ENCODE measurements at places on chromosomes 16 and 17. TPM values are rescaled to one million over a fixed set of nuclear protein-coding genes. Genes with fewer than 3 reads are reported as not detected.
A peak's percentile ranks its signal among the peaks of the same experiment; 100 is the strongest.

DNA sequence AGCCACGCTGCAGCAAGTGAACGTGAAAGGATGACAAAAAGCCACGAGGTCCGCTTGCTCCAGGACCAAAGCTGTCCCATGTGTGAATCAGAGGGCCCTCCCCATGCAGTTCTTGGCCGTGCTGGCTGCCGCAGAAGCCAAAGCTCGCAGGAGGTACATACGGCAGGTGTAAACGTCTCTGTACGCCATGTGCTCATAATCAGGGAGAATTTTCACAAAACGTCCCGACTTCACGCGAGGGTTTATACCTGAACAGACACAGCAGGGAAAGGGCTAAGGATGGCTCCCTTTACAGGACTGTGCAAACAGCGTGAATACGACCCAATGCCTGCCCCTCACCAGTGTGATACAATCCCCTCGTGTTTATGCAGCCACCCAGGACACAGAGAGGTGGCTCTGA is 25.3 kb downstream of the FBXO31 start:
- H3K4me3 ChIP-seq, result no peak overlapping the region
- peaks cover 24% of the 10 kb centered on the region for H3K36me3 ChIP-seq
- no peak for DNase-seq
- no peaks in the 10 kb centered on the region for H3K4me1 ChIP-seq
- no peak overlapping the region for H3K27ac ChIP-seq

DNA sequence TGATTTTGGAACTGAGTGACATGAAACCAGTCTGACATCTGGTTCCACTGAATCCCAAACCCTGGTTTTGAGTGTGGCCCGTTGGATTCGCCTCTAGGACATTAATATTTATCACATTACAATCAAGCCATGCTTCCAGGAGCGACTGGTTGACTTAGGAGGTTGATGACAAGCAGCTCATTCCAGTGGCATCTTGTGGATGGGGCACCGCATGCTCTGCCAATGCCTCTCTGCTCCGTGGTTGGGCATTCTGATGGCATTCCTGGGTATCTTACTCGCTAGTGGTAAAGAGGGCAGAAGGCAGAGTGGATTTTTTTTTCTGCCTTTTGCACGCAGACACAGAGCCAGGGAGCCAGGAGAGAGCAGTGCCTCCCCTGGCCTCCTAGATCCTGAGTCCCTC is 31.4 kb downstream of the CACNG4 start:
- H3K27me3 ChIP-seq, result no peaks in the 10 kb centered on the region
- H3K36me3 ChIP-seq, result no peaks in the 10 kb centered on the region
- no peak overlapping the region for H3K4me3 ChIP-seq
- DNase-seq, result no peak
- H3K4me1 ChIP-seq, result no peaks in the 10 kb centered on the region

The RNF166 gene
- total RNA-seq, result 21.4 TPM

The CDK10 gene
- 17.8 TPM for total RNA-seq

The TCAP gene
- total RNA-seq, result not detected

DNA sequence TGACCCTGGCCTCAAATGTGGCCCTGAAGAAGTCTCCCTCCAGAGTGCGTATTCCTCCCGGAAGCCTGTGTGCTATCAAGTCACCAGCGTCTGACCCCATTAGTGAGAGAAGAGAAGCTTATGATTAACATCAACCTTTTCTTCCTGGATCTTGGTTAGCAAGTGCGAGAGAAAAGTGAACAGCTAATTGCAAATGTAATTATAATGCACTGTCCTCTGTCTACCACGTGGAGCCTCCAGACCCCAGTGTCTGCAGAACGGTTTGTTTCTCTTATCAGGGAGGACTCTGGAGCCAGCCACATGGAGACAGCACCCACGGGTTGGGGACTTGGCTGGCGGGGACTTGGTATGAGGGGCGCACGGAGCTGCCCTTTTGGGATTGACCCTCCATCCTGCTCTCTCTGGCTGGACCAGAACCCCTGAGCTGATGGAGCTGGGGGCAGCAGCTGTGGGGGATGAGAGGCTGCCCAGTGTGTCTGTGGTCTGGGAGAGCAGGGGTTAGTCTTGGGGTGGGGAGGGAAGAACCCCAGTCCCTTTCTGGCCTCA is 5.7 kb upstream of the TAC4 start:
- no peak overlapping the region for H3K4me3 ChIP-seq
- H3K36me3 ChIP-seq, result no peaks in the 10 kb centered on the region
- no peaks in the 10 kb centered on the region for H3K27me3 ChIP-seq

DNA sequence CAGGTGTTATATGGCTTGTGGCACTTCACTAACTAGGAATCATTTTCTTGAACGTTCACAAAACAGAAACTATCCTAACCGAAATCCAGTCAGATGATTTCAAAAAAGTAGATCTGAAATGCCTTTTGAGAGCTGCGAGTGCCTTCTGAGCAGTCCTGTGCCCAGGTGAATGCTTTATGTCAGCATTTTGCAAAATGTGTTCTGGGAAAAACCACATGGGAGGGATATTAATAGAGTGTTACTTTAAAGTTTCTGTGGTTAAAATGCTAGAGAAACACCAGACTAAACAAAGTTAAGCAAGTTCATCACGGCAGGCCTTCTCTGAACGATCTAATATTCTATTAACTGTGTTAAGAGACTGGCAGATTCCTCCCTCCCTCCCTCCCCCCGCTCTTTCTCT is 15.8 kb upstream of the RGS9 start:
- no peaks in the 10 kb centered on the region for H3K36me3 ChIP-seq
- no peak overlapping the region for H3K27ac ChIP-seq
- H3K4me1 ChIP-seq, result peaks cover 10% of the 10 kb centered on the region
- H3K4me3 ChIP-seq, result no peak overlapping the region

GRCh38 chr17:66229783-66230538 is 746 bp upstream of the APOH start:
- H3K4me1 ChIP-seq, result no peaks in the 10 kb centered on the region
- no peak overlapping the region for H3K27ac ChIP-seq
- no peaks in the 10 kb centered on the region for H3K27me3 ChIP-seq
- DNase-seq, result no peak

DNA sequence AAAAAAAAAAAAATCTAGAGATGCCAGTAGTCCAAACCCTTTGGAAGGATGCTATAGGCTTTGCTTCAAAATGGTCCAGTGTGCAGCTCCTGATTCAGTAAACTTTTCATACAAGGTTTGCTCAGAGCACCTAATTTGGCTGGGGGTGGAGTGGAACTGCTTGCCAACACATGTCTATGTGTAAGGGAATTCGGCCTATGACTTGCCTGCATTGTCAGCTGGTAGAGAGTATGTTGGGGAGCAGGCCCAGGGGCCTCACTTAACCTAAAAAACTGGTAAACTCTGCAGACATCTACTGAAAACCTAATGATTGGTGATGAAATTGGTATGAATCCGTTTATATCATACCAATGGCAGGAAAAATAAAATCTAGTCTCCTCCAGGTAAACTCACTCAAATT is 1.5 kb upstream of the MFSD6L start:
- H3K27me3 ChIP-seq, result peaks cover 7% of the 10 kb centered on the region
- no peak overlapping the region for H3K4me3 ChIP-seq
- DNase-seq, result no peak
- H3K4me1 ChIP-seq, result peaks cover 11% of the 10 kb centered on the region
- no peaks in the 10 kb centered on the region for H3K36me3 ChIP-seq

GRCh38 chr16:3015865-3016521 is 2.0 kb downstream of the CLDN6 start:
- H3K4me1 ChIP-seq, result peaks cover 21% of the 10 kb centered on the region
- H3K27me3 ChIP-seq, result peaks cover 62% of the 10 kb centered on the region
- DNase-seq, result no peak

DNA sequence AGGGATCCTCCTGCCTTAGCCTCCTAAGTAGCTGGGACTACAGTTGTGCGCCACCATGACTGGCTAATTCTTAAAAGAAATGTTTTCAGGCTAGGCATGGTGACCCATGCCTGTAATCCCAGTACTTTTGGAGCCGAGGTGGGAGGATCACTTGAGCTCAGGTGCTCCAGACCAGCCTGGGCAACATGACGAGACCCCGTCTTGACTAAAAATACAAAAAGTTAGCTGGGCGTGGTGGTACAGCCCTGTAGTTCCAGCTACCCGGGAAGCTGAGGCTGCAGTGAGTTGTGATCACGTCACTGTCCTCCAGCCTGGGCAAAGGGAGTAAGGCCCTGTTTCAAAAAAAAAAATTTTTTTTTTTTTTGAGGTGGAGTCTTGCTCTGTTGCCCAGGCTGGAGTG is 173.1 kb downstream of the SEC14L1 start:
- no peaks in the 10 kb centered on the region for H3K36me3 ChIP-seq
- no peaks in the 10 kb centered on the region for H3K27me3 ChIP-seq
- DNase-seq, result peak; percentile 50
- peaks cover 63% of the 10 kb centered on the region for H3K4me1 ChIP-seq

- H3K27me3 ChIP-seq, result no peaks in the 10 kb centered on the region
- no peaks in the 10 kb centered on the region for H3K36me3 ChIP-seq
- peaks cover 69% of the 10 kb centered on the region for H3K4me1 ChIP-seq
- H3K4me3 ChIP-seq, result peak overlapping the region; percentile 53
Measured at GRCh38 chr16:87490096-87490798, 2.6 kb downstream of the ZCCHC14 start.

GRCh38 chr17:42389899-42390298 is 1.7 kb upstream of the STAT3 start:
- H3K27me3 ChIP-seq, result no peaks in the 10 kb centered on the region
- peak; percentile 46 for DNase-seq
- H3K36me3 ChIP-seq, result no peaks in the 10 kb centered on the region
- peaks cover 37% of the 10 kb centered on the region for H3K4me1 ChIP-seq
- no peak overlapping the region for H3K27ac ChIP-seq

DNA sequence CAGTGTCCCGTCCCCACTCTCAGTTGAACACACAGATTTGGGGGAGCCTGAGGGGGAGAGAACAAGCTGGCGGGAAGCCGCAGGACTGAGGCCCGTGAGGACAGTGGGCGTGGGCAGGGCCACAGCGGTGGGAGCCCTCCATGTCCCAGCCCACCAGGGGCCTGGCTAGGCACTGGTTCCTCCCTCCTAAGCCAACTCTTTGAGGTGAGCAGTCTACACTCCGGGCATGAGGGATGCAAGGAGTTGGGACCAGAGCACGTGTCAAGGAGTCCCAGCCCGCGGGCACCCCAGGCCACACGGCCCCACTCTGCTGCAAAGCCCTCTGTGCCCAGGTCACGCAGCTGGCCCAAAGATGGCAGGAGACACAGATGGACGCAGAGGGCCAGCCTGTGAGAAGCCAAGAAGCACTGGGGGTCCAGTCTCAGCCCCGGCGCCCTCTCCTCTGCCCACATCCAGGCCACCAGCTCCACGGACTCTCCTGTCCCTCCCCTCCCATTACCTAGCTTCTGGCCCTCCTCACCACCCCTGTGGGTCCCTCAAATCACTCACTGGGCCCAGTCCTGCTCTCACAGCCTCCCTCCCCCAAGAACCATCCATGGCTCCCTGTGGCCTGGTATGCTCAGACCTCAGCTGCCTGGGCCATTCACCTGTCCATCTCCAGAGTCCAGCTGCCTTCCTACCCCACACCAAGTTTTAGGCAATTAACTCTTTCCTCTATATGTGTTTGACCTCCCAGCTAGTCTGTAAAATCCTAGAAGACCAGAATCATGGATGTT is 206.5 kb downstream of the RBFOX3 start:
- H3K27ac ChIP-seq, result no peak overlapping the region
- H3K4me1 ChIP-seq, result peaks cover 8% of the 10 kb centered on the region
- no peak overlapping the region for H3K4me3 ChIP-seq
- no peaks in the 10 kb centered on the region for H3K36me3 ChIP-seq
- no peak for DNase-seq

The MLYCD gene
- total RNA-seq, result 9.3 TPM

The POLR2C gene
- total RNA-seq, result 141 TPM

The MYCBPAP gene
- 0.36 TPM for total RNA-seq

DNA sequence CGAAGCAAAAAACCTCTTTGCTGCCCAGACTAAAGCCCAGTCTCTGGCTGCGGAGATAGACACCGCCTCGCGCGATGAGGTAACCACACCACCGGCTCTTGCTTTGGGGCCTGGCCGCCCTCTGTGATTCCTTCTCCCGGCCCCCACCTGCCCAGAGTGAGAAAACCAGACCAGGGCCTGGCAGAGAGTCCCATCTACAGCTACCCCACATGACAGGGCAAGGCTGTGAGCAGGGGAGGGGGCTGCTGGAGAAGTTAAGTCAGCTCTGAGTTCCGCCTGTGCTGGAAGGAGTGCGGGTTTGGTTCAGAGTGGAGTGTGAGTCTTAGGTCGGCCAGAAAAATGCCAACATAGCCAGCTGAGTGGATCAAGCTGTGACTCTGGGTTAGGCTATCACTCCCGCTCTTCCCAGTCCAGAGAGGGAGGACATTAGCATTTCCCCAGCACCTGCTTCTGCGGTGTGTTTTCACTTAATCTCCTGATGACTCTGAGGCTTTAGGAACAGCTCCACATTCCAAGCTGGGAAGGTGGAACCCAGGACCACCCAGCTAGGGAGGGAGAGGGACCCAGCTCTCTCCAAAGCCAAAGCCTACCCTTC is 139.0 kb downstream of the RAB11FIP4 start:
- no peak overlapping the region for H3K4me3 ChIP-seq
- no peaks in the 10 kb centered on the region for H3K4me1 ChIP-seq
- no peak overlapping the region for H3K27ac ChIP-seq
- H3K27me3 ChIP-seq, result no peaks in the 10 kb centered on the region

DNA sequence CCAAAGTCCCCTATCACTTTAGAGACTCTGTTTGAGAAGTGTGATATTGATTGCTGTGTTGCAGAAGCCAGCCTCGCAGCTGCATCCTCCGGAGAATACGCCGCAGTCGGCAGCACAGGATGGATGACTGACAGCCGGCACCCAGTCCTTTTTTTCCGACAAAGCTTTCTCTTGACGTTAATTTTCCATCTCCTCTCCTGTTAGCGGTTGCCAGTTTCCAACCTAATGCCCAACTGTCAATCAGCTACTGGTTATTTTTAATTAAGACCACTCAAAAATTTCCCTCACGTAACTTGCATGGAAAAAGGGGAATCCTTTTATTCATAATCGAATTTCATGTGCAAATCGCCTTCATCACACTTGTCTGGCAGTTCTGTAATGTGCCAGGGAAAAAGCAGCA is 953.9 kb downstream of the CDH11 start:
- no peak overlapping the region for H3K4me3 ChIP-seq
- no peak for DNase-seq
- H3K27ac ChIP-seq, result no peak overlapping the region
- no peaks in the 10 kb centered on the region for H3K36me3 ChIP-seq

DNA sequence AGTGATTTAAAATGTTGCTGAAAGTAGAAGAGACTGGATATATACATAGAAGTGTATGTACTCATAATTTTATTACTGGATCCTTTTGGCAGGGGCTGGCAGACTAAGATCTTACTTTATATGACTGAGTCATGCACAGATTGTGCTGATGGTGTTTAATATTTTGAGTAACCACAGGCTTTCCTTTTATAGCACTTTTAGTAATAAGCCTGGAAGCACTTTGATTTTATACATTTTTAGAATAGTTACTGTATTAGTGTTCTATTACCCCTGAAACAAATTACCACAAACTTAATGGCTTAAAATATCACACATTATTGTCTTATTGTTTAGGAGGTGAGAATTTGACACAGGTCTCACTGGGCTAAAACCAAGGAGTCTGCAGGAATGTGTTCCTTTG is 113.4 kb upstream of the CDH8 start:
- H3K4me3 ChIP-seq, result no peak overlapping the region
- H3K4me1 ChIP-seq, result no peaks in the 10 kb centered on the region
- H3K36me3 ChIP-seq, result no peaks in the 10 kb centered on the region
- no peak overlapping the region for H3K27ac ChIP-seq

- H3K27me3 ChIP-seq, result no peaks in the 10 kb centered on the region
- H3K4me3 ChIP-seq, result no peak overlapping the region
- H3K27ac ChIP-seq, result no peak overlapping the region
- H3K36me3 ChIP-seq, result no peaks in the 10 kb centered on the region
- no peaks in the 10 kb centered on the region for H3K4me1 ChIP-seq
Measured at GRCh38 chr17:16950488-16950887, 21.4 kb downstream of the TNFRSF13B start.

The NPIPB9 gene
- total RNA-seq, result not detected

Data from sigmoid colon (tissue), 7 donors.